ENCODE measurements at places on chromosomes 6 and 20.

- no peak for DNase-seq
Observed at GRCh38 chr6:122677406-122677805, 67.2 kb downstream of the PKIB start.

DNA sequence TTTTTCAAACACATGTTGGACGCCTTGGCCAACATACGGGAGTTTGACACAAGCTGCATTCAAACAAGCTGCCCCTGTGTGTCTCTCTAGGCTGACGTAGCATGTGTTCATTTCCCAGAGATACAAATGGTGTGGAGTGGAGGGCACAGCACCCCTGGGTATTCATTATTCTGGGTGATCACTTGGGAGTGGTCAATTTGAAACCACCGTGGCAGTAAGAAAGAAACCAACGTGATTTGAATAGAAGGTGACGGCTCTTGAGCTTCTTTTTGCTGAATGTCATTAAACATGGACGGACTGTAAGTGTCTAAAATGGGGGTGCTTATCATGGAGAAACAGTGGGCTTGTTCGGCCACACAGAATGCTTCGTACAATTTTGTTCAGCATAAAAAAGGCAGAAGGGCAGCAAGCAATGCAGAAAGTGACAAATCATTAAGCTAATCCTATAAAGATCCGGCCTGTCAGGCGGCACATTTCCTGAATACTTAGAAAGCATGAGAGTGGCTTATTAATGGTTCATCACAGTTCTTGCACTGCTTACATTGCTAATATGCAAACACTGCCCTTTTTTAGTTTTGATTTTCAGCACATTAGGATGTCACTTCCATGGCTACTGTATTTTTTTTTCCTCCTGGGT, 1261.9 kb upstream of the CITED2 start:
- peak; percentile 4 for DNase-seq

DNA sequence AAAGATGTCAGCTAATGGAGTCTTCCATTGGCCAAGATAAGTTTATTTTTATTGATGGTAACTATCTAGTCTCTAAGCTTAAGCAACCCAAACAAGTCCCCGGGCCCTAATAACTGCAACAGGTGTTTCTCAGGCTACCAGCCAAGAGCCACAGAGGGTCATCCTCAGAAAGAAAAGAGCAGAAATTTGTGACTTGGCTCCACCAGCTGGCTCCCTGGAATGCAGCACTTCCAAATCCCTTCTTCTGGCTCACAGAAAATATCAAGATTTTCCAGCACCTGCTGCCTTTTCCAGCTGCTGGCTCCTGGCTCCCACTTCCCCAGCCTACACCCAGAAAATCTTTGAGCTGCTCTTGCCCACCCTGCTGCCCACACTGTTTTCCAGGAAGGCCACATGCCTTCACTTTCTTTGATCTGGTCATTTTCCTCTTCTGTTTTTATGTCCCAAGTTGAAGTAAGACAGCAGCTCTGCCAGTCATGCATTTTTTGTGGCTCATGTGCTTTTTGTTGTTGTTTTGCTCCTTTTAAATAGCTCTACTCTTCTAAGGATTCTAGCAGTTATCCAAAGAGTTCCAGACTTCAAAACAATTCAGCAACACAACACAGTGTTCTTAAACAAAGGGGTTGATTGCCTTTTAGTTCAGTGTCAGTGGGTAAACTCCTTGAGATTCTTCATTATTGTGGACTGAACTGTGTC, 151.0 kb upstream of the SMLR1 start:
- DNase-seq = peak; percentile 94

DNA sequence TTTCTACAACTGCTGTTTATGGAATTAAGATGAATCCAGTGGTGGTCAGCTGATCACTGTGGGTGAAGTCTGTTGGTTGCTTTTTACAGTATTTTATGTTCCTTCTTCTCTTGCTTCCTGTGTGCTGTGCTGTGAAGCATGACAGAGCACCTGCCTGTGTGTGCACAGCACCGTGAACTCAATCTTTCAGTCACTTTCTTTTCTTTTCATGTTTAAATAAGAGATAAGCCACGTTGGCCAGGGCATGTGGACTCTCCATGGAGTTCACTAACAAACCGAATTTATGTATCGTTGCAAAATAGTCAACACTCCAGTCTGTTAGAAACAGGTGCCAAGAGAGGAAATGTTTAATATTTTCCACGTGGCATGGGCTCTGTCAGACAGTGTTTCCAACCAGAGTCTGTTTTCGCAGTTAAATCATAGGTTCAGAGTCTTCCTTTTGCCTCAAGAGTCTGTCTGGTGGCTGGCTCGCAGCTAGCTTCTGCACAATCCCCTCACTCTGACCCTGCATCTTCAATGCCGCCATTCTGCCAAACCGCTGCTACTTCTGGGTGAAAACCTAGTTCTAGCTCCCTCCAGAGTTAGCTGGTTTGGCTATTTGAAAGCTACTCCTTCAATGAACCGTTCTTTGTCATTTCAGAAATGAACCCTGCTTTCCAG, 73.2 kb downstream of the QRSL1 start:
- DNase-seq = peak; percentile 12

DNA sequence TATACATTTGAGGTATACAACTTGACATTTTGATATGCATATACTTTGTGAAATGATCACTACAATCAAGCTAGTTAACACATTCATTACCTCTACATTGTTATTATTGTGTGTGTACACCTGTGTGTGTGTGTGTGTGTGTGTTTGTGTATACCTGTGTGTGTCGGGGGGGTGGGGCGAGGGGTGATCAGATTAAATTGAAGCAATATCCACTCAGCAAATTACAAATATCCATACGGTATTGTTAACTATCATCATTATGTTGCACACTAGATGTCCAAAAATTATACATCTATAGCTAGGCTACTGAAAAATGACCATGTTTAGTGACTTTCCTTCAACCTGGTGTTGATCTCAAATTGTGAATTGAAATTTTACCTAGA, 1.8 kb downstream of the RHAG start:
- DNase-seq = no peak

GRCh38 chr6:26183581-26184366, 96.5 kb downstream of the HFE start:
- DNase-seq = peak; percentile 96

DNA sequence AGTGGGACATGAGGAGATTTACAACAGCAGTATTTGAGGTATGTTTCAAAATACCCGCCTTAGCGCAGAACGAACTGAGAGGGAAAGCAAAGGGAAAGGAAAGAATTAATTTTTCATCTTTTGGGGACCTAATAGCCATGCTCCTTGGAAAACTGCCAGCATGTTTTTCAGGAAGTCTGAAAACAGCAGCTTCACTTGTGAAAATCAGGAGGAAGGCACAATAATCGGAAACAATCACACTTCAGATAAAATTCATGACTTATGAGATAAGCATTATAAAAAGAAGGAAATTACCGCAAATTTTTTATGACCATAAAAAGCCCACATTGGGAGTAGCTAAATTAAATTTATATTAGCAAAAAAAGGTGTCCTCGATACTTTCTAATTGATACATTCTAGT, 541.1 kb downstream of the HAO1 start:
- no peak for DNase-seq

- DNase-seq = no peak
Observed at GRCh38 chr20:363319-364078, 16.6 kb downstream of the NRSN2 start.

- no peak for DNase-seq
Observed at GRCh38 chr6:156189714-156190113, 587.5 kb upstream of the ARID1B start.

DNA sequence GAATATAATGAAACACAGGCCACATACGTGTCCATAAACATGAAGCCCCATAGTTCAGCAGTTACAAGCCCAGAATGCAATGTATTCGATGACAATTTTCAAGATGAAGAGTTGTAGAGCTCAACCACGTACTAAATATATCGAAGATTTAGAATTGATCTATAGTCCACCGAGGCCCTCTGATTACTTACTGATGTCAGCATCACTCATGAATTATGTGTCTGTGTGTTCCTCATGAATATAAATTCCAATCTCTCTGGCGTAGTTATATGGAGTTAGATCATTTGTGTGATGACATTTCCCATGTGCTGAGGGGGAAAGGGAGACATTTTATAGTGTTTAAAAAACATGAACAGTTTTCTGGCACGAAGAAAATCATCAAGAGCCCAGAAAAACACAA, 97.5 kb downstream of the PFDN4 start:
- DNase-seq = peak; percentile 34

GRCh38 chr20:41034239-41034638, 5.6 kb downstream of the TOP1 start:
- DNase-seq = peak; percentile 37

DNA sequence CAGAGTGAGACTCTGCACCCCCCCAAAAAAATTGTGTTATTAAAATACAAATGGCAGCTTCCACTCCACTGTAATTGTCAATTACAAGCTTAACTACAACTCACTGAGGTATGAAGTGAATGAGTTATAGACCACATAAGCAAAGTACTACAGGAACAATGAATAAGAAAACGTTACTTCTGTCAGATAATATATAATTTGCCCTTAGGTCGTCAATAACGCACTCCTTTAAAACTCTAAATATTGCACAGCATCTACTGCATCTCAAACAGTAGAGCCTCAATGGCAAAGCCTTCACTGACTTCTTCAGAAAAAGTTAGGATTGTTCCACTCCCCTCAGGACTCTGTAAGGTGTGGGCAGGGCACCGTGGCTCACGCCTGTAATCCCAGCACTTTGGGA, 2.0 kb upstream of the HBS1L start:
- DNase-seq = no peak

DNA sequence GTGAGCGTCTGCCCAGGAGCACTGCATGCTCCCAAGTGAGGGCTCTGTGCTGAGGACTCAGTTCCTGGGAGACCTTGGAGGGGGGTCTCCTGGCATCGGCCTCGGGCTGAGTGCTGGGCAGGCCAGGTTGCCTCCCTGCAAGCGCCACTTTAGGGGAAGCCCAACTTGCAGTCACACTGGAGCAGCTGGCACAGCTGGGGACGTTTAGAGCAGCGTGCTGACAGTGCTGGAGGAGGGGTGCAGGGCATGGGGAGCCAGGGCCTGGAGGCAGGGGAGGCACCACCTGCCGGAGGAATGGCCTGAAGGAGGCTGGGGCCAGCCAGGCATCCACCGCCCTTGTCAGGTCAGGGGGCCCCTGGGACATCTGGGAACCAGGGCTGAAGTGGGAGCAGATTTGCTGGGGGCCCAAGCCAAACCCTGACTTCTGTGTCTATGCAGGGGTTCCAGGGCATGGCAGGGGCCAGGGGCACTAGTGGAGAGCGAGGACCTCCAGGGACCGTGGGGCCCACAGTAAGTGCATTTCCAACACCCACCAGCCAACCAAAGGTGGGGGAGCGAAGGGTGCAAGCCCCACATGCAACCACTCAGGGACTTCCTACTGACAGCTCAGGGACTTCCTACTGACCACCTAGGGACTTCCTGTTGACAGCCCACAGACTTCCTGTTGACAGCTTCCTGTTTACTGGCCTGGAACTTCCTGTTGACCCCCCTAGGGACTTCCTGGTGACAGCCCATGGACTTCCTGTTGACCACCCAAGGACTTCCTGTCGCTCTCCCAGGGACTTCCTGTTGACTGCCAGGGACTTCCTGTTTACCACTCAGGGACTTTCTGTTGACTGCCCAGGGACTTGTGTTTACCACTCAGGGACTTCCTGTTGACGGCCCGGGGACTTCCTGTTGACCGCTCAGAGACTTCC, 33.6 kb downstream of the COL20A1 start:
- no peak for DNase-seq

GRCh38 chr20:52039790-52040189, 151.8 kb downstream of the ZFP64 start:
- DNase-seq = no peak

DNA sequence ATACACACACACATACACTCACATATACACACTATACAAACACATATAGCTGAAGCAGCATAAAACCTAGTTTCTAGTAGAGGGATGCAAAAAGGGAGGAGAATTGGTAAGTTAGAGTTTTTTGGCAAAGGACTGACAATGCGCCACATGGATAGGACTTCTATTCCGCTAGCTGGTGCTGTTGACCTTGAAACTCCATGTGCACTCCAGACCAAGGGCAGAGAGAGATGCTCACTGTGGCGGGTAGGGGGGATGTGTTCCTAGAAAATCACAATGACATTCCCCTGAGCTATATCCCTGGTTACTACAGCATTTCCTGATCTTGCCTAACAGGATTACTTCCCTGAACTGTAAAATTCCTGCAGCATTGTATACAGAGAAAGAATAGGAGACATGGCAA, 19.2 kb downstream of the MICA start:
- DNase-seq = no peak

DNA sequence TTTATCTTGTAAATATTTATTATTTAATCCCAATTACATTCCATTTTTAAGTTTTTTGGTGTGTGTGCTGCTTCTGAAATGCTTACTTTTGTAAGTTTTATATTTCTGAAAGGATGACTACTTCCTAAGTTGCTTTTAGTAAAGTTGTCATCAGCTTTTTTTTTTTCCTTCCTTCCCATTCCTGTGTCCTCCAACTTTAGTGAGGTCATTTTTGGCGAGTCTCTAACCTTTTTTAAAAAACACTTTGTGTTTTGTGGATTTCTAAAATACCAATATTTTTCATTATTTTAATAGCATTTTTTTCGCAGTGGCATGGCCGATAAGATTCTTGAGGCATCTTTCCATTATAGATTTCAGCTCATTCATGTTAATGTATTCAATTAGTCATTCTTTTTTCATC, 30.9 kb downstream of the FIG4 start:
- DNase-seq = no peak

DNA sequence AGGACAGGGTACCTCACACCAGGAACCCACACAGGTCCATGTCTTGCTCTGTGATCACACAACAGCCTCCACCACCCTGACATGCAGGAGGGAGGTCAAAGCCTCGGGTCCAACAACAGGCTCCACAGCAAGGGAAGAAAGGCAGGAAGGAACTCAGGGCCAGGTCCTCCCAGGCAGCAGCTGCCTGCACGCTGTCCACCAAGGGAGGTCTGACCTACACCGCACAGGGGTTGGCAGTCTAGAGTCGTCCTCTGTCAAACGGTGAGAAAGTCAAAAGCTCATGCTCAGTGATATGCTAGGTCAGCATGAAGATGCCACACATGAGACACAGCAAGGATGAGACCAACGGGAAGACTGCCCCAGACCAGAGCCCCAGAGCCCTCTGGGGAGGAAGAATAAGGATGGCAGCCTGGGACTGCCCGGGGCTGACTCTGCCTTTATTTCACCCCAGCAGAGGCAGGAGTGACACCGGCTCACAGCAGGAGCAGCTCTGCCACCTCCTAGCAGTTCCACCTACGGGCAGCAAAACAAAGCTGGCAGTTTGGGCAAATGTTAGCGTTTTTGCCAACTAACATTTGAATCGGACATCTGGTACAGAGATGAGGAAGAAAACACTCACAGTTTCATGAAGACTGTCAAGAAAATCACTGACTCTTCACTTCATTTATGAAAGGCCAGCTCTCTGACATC, 8.5 kb downstream of the GMEB2 start:
- no peak for DNase-seq

Measured in tongue (tissue), 3 donors.